Activated T-cell treated with anti-CD3 and anti-CD28 coated beads, Interleukin-2, amount 50 U/mL, for 48 hours (primary cell): ENCODE measurements at places on chromosomes 13 and 19.

DNA sequence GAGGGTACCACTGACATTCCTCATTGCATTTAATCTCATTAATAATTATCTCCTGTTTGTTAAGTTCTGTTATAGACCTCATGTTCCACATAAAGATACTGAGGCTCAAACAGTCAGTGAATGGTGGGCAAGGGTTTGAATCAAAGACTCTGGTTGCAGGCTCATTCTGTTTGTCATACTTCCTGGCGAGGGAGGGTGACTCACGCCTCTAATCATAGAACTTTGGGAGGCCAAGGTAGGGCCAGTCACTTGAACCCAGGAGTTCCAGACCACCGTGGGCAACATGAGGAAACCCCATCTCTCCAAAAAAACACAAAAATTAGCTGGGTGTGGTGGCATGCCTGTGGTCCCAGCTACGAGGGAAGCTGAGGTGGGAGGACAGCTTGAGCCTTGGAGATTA is 220.7 kb upstream of the MIR17HG start:
- no peak for DNase-seq

- no peak for DNase-seq
Measured at GRCh38 chr13:83839146-83839545, 43.1 kb downstream of the SLITRK1 start.

DNA sequence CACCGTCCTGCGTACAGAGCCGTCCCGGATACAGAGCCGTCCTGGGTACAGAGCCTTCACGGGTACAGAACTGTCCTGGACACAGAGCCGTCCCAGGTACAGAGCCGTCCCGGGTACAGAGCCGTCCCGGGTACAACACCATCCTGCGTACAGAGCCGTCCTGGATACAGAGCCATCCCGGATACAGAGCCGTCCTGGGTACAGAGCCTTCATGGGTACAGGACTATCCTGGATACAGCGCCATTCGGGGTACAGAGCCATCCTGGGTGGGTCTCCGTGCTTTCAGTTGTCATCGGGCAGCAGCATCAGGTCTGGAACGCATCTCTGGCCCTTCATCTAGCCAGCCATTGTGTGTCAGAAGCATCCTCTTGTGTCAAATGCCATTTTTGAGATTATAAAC is 222.3 kb upstream of the SOX1 start:
- no peak for DNase-seq

GRCh38 chr13:105719859-105720258 is 815.6 kb downstream of the EFNB2 start:
- DNase-seq, result no peak

DNA sequence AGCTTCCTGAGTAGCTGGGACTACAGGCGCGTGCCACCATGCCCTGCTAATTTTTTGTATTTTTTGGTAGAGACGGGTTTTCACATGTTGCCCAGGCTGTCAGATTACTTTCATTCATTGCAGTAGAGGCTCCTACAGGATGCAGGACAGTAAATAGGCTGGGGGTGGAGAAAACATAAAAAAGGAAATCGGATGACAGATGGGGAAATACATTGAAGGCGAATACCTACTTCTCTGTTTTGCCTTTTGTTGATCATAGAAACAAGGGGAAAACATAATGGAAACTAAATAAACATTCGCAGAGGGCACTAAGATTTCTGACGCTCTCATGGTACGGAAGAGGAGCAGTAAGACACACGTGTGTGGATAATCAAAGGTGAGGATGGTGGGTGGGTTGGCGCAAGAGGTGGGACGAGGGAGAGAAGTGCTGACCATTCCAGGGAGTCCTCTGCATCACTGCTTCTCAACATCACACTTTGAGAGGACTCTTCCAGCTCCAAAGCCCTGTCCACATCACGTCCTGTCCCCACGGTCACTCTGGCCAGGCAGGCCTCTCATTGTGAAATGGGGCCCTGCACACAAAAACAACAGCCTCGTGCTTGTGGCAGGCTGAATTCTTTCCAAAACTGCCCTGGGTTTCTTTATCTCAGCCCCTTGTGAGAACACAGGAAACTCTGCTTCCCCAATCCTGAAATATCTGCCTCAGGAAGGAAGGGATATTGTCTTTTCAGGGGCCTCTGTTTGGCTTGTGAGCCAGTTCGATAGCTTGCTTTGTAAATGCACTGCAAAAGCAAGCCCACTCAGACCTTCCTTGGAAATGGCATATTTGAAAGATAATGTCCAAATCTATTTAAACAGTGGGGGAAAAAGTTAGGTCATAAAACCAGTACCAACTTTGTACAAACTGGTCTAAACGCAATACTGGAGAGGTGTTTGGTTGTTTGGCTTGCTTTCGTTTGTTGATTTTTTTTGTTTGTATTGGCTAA is 188.5 kb downstream of the FOXO1 start:
- DNase-seq, result no peak

GRCh38 chr13:46748300-46748699 is 48.7 kb downstream of the ESD start:
- DNase-seq, result no peak

DNA sequence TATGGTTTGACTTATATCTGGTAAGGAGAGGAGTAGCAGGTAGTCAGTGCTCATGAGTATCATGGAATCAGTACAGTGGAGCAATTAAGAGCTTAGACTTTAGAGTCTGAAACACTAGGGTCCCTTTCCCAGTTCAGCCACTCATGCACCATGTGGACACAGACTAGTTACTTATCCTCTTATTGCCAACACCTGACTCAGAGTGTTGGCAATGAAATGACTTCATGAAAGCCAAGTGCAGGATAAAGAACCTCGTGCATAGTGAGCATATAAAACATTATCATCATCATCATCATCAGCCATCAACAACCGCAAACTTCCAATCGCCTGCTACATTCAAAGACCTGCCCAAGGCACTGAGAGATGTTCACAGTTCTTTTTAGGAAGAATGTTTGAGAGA is 164.2 kb downstream of the FOXO1 start:
- DNase-seq, result no peak

DNA sequence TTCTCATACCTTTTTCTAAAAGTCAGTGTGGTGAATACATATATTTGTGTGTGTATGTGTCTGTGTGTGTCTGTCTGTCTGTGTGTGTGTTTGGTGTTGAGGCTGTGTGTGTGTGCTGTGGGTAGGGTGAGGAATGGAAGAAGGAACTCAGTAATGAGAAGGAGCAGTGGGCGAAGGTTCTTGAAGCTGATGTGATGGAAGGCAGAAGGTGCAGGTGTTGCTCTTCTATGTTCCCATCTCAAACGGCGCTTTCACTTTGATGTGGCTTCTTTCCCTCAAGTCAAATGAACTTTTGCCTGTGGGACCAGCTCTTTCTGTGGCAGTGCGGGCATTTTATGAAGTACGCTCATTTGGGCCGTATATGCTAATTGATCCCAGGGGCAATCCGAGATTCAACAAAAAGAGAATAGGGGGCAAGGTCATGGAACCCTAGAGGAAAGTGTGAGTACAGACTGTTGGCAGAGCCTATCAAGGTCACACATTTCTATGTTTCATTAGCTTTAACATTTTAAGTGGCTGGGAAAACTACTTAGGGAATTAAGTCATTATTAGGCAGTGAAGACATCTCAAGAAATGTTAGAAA is 15.2 kb downstream of the BIVM start:
- no peak for DNase-seq

GRCh38 chr19:35421362-35421761 is 26.7 kb upstream of the FFAR2 start:
- no peak for DNase-seq

GRCh38 chr19:48319647-48320541 is 5.5 kb upstream of the EMP3 start:
- DNase-seq, result peak; percentile 89
